CD4-positive, alpha-beta T cell (primary cell): ENCODE measurements at places on chromosomes 5 and 9.
A peak's percentile ranks its signal among the peaks of the same experiment; 100 is the strongest.

- no peak for DNase-seq
Observed at GRCh38 chr5:84265130-84265529, 119.5 kb downstream of the EDIL3 start.

DNA sequence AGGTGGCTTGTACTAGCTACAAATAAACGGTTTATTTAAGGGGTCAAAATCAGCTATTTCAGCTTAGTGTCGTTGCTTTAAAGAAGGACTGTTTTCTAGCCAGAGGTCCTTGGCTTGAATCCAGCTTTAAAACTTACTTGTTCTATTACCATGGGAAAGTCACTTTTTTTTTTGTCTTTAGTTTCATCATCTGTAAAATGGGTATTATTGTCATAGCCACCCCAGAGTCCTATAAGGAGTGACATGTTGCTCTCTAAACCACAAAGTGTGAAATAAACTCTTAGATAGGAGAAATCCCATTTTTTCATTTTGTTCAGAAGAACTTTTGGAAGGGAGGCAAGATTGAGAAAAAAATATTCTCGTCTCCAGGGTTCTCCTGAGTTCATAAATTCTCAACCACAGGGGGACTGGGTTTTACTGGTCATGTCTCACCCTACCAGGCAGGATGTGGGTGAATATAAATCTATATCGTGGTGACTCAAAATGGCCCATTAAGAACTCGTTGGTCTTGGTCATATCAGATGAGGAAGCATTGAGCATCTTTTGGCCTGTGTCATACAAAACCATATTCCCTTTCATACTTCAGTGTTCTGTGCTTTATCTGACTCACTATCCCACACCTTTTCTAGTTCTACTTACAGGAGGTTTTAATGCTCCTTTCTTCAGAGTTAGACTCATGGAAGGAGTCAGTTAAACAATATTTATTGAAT lies 202.7 kb upstream of the NR3C1 start:
- DNase-seq: peak; percentile 56

- no peak for DNase-seq
Observed at GRCh38 chr5:78899922-78900362, 85.2 kb downstream of the ARSB start.

GRCh38 chr9:35579130-35579529 lies 25.9 kb upstream of the TESK1 start:
- no peak for DNase-seq
